ENCODE measurements at places on chromosomes 6 and 20.

GRCh38 chr20:1588533-1589460 is 31.0 kb downstream of the SIRPB1 start:
- DNase-seq, result no peak

- no peak for DNase-seq
Measured at GRCh38 chr6:35089935-35090505, 51.1 kb downstream of the TCP11 start.

DNA sequence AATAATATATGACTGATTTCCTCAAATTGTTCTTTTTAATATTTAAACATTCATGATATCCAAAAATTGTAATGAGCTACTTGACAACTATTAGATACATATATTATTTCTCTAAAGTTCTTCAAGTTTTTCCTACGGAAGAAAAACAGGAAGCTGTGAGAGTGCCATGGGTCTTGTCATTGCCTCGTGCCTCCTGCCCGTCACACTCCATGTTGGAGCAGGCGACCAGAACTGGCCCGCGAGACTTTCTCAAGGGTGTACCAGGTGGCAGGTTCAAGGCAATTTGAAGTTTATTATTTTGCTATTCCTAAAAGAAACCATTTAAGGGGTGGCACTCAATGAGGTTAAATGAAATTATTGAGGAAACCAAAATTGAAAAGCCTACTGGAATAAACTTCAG is 337.2 kb downstream of the HACE1 start:
- no peak for DNase-seq

GRCh38 chr6:6121943-6122342 is 115.2 kb upstream of the NRN1 start:
- DNase-seq, result no peak

DNA sequence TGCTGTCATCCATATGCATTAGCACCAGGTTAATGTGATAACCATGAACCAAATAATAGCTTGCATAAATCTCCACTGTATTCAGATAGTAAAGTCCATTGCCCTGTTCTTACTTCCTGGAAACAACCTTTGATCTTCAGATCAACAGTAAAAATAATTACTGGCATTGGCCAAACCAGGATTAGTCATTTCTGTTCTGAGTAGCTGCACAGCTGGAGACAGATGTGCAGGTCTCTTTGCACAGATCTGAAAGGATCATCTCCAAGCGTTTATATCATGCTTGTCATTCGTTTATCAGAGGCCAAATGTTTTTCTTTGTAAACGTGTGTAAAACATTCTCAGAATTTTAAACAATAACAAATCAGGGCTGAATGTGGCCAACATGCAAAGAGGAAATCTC is 134.4 kb upstream of the HMGCLL1 start:
- DNase-seq, result no peak

DNA sequence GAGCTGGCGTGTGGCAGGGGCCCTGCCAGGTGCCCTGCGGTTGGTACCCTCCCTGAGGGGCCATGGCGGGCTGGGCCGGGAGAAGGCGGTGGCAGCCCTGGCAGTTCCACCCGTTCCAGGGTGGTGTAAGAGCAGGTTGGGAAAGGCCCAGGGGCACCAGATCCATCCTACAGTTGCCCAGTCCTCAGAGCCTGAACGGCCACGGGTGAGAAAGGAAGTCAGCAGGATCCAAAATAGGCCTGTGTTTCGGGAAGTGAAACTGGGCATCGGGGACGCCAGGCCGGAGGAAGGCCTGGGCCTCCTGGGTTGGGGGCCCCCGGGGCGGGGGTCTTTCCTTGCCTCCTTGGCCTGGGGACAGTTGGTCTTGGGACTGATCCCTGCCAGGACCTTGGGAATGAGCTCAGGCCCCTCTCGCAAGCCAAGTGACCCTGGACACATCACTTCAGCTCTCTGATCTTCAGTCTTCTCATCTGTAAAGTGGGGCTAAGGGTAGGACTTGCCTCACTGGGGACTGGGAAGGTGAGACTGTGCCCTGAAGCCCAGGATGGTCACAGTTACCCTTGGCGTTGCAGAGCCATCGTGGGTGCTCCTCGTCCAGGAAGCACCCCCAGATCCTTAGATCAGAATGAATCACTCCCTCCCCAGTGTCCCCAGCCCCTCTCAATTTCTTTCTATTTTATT is 18.1 kb upstream of the NOL4L start:
- DNase-seq, result no peak

DNA sequence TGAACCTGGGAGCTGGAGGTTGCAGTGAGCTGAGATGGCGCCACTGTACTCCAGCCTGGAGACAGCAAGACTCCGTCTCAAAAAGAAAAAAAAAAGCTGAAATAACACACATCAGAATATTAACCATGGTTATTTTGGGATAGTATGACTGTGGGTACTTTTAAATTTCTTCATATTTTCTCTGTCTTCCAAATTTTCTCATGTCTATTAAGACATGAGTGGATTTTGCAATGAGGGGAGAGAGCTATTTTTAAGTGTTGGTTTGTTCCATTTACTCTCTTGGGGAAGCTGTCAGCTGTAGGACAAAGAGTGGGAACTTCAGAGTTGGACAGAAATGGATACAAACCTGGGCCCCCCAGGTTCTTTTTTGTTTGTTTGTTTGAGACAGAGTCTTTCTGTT is 10.3 kb downstream of the ADISSP start:
- no peak for DNase-seq

- no peak for DNase-seq
Measured at GRCh38 chr6:36863670-36864540, 10.7 kb downstream of the PPIL1 start.

- DNase-seq, result peak; percentile 46
Measured at GRCh38 chr6:133241086-133241900, at the start of gene EYA4. TSS of gene EYA4 (plus strand) at chr6:133241357. CDS start at chr6:133274781, 33,424 bp downstream.

DNA sequence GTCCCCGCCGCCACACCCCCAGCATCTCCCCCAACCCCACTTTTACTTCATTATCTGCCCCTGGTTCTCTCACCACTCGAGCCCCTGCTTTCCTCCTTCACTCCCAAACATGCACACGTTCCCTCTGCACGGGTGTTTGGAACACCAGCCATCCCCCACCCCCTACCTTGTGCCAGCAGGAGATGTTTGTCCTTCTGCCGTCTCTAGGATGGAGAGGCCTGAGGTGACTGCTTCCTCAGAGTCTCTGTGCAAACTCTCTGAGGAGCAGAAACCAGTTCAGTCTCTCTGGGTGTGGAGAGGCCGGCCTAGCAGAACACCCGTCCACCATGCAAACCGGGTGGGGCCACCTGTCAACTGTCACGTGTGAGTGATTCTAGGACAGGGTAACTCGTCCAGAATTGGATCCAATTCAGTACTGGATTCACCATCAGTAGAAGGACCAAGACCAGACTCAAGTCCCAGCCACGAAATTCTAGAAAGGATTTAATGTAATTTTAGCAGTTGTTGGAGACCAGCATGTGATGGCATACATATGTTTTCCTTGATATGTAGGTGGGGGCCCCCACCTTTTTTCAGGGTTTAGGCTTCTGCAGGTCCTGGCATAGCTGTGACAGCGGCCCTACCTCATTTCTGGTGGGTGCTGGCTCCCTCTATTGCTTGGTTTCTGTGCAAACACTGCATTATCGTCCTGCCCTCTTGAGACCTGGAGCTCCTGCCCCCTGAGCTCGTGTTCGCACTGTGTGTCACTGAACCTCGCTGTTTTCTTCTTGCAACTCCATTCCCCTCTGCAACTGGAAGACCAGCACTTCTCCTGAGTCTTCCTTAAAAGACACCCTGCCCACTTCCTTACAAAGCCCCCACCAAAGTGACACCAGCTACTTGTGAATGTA is at the start of gene RAET1E:
TSS of gene RAET1E (minus strand) at position 259 of the 890 bp plus-strand sequence. CDS start 7,212 bp downstream, outside the sequence.
- DNase-seq, result no peak

DNA sequence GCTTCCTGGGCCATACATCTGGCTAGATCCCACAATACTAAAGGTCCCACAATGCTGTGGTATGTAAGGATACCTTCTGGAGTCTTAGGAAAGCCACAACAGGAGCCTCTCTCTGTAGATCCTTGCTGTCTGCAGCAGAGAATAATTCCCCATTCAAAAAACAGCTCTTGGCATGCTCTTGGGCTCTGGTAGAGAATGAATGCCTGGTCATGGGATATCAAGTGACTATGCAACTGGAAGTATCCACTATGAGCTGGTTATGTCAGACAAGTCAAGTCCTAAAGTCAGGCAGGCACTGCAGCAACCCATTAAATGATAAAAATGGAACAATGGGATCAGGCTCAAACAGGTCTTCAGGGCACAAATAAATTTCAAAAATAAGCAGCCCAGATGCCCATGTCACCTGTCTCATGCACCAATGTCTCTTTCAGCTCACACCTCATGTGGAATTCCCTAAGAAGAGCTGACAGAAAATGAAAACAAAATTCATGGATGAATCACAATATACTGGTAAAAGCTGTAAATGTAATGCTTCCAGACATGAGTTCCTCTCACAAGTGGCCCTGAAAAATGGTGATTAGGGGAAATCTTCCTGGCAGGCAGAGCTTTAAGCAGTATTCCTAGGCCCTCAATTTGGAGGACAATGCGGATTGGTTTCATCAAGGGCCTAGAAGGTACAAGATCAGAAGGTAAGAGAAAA is 4.3 kb downstream of the AK9 start:
- DNase-seq, result no peak

DNA sequence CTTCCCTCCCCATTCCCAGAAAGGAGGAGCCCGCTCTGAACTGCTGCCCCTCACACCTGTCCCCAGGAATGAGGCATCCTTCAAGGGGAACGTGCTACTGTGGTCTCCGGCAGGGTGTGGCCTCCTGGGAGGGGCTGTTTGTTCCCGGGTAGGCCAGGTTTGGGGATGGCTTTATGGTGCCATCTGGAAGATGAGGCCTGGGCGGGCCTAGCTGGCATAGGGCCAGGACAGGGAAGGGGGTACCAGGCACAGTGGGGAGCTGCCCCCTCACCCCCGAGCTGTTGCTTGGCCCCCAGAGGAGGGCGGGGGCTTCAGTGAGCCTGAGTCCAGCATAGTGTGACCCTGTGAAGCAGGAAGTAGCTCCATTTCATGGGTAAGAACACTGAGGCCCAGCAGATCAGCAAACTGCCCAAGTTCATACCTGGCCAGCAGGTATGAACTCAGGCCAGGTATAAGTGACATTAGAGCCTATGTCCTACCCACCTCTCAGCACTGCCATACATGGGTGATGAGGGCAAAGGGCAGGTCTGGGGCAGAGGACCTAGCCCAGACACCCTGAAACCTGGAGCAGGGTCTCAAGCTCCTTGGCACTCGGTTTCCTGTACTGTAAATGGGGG is 17.5 kb upstream of the SPDEF start:
- no peak for DNase-seq

- DNase-seq, result peak; percentile 16
Measured at GRCh38 chr6:35294308-35294945, 3.2 kb upstream of the DEF6 start.

GRCh38 chr6:136411453-136412354 is 122.1 kb upstream of the BCLAF1 start:
- DNase-seq, result no peak

GRCh38 chr6:107152638-107153430 is 37.5 kb upstream of the BEND3 start:
- DNase-seq, result peak; percentile 68

- DNase-seq, result no peak
Measured at GRCh38 chr20:46797206-46797605, 87.8 kb downstream of the SLC2A10 start.

GRCh38 chr20:14712302-14712739 is 374.9 kb upstream of the FLRT3 start:
- no peak for DNase-seq

DNA sequence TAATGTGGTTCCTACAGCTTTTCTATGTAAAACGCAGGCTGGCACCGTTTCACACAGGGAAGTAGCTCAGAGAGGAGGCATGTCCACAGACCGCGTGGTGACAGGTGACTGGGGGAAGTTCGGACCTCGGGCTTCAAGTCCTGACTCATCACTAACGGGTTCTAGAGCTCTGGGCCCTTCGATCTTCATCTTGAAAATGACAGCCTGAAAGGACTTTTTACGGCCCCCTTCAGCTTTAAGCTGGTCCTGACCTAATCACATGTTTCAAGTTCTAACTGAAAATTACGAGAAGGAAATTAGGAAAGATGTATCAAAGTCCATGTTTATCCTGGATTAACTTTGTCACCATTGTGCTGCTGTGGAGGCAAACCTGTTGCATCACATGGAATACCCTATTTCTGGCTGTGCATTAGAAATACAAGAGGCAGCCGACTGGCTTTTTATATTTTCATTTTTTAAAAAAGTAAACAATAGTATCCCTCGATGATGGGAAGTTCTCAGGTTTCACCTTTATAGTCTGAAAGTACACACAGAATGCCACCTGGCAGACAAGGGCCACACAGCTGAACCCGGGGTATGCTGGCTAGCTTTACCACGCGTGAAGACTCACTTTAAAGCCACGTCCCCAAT is 2.0 kb downstream of the MAN1A1 start:
- DNase-seq, result peak; percentile 3

DNA sequence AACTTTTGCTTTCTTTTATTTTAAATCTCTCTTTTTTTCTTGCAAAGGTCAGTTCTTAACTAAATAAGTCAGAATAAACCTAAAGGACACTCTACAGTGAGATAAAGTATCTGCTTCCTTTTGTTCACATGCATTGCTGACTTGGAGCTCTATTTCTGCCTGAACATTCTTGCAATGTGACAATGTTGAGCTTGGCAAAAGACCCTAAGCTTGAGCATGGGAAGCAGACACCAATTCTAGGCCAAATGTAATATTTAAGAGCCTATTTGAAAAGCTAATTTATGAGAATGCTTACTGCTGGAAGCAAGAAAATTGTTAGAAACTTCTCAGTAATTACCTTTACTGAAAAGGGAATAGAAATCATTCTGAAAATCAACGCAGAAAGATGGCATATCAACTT is 556.2 kb downstream of the CBLN4 start:
- no peak for DNase-seq

GRCh38 chr6:76790045-76790796 is 673.1 kb downstream of the HTR1B start:
- no peak for DNase-seq

DNA sequence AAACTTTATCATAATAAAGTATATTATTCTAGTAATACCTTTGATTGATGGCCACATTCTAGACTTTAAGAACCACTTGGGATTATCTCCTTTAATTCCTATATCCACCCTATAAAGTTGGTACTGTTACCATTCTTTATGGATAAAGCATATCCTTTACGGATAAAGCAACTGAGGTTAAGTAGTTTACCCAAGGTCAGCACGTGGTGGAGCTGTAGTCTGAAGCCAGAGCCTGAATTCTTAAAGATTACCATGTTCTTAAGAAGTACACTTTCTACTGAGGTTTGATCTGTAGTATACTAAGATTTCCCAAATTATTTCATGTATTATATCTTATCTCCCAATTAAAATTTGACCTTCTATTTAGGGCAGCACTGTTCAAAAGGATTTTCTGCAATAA is 3.0 kb upstream of the NCOA7 start:
- no peak for DNase-seq

GRCh38 chr6:5515200-5515599 is 253.9 kb downstream of the FARS2 start:
- DNase-seq, result no peak

GRCh38 chr20:6651561-6651960 is 115.9 kb upstream of the BMP2 start:
- DNase-seq, result no peak

- DNase-seq, result no peak
Measured at GRCh38 chr20:16000112-16000511, 573.1 kb downstream of the KIF16B start.
